ENCODE measurements at places on chromosomes 2 and 18.
A peak's percentile ranks its signal among the peaks of the same experiment; 100 is the strongest.

GRCh38 chr2:165013944-165014619 lies 58.8 kb upstream of the SLC38A11 start:
- no peak for DNase-seq

GRCh38 chr2:120231974-120232635 lies 8.9 kb upstream of the TMEM185B start:
- peak; percentile 73 for DNase-seq

DNA sequence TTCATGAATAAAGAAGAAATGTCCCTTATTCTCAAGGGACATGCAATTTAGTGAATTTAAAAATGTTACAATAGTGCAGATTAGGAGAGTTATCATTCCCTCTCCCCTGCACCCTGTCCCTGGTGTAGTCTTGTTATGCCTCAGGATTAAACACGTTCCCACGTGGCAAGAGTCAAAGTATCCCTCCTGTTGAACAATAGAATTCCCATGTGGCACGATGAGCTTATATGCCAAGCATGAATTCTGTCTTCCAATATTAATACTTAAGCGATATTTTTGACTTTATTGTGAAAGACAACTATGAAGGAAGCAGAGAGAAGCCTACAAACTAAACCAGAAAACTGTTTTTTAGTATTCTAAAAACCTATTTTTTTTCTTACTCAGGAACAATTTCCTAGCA lies 36.7 kb upstream of the SPAG16 start:
- no peak for DNase-seq

DNA sequence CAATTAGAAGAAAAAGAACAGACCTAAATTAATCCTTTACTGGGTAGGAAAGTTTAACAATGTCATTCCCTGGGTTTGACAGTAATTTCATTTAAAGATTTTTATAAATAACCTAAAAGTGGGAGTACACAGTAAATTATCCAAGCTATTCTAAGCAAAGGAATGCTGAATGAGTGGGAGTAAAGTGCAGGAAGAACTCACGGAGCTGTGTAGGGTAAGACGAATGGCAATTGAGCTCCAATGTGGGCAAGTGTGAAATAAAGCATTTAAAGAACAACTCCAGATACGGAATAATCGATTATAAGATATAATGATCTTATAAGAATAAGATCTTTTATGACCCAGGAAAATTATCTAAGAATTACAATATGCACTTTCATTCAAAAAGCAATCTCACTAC lies 93.2 kb downstream of the LRRTM4 start:
- no peak for DNase-seq

- no peak for DNase-seq
Measured at GRCh38 chr2:53727921-53728320, 39.7 kb upstream of the CHAC2 start.

- DNase-seq = no peak
Measured at GRCh38 chr2:201413143-201413542, 38.1 kb downstream of the TRAK2 start.

- no peak for DNase-seq
Measured at GRCh38 chr2:233758849-233759248, 1.2 kb upstream of the UGT1A1 start.

DNA sequence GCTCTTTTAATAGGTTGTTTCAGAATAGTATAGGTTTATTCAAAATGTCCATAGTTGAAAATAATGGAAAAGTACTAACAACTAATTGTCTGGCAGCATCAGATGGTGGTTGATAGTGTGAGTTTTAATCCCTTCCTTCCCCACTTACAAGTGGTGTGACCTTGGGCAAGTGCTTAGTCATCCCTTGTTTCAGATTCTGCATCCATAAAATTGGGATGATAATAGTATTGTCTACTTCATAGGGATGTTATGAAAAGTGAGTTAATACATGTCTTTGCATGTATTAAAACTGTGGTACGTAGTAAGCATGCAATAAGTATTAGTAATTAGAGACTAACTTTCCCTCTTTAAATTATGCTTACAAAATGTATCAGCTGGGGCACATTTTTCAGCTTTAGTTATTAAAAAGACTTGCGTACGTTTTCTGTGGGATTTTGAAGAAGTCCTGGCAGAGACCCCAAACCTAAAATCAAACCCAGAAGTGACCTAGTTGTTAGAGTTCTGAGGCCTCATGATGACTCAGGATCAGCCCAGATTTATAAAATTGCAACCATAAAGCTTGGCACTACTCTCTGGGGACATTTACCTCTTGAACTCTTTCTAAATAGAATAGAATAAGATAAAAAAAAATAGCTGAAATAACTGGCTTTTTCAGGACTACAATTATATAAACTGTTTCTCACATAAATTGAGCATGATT lies 8.6 kb downstream of the ITGA4 start:
- DNase-seq = no peak

- no peak for DNase-seq
Measured at GRCh38 chr2:14804902-14805301, 172.4 kb downstream of the LRATD1 start.

- DNase-seq = peak; percentile 17
Measured at GRCh38 chr2:30293303-30293921, 62.1 kb downstream of the LBH start.

GRCh38 chr18:13530879-13531387 lies 195.4 kb downstream of the FAM210A start:
- DNase-seq = peak; percentile 46

DNA sequence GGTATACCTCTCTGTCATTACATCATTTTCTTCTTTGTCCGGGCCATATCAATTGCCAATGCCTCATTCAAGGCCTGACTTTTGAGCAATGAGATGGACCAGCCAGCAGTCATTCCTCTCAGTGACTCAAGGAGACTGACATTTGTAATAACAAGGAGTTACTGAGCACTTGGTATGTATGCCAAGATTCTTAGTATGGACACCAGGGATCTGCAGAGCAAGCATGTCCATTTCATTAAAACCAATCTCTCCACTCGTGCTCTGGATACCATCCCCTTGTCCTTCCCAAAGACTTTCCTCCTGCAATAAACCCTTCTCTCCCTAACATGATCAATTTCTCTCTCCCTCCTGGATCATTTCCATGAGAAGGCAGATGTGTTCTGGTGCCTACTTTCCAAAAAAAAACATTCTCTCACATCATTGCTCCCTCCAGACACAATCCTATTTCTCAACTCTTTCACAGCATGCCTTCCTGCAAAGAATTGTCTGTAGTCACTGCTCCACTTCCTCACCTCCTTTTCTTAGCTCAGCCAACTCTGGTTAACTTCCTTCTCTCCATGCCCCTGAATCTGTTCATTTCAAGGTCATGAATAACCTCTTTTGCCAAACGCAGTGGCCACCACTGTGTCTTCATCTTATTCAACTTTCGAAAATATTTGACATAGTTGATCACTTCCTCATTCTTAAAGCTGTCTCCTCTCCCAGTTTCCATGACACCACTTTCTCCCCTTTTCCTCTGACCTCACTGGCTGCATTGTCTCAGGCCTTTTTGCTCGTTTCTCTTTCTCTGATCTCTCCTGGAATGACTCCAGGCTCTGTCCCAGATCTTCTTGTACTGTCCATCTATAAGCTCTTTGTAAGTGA lies 102.8 kb upstream of the CYP1B1 start:
- DNase-seq = no peak

DNA sequence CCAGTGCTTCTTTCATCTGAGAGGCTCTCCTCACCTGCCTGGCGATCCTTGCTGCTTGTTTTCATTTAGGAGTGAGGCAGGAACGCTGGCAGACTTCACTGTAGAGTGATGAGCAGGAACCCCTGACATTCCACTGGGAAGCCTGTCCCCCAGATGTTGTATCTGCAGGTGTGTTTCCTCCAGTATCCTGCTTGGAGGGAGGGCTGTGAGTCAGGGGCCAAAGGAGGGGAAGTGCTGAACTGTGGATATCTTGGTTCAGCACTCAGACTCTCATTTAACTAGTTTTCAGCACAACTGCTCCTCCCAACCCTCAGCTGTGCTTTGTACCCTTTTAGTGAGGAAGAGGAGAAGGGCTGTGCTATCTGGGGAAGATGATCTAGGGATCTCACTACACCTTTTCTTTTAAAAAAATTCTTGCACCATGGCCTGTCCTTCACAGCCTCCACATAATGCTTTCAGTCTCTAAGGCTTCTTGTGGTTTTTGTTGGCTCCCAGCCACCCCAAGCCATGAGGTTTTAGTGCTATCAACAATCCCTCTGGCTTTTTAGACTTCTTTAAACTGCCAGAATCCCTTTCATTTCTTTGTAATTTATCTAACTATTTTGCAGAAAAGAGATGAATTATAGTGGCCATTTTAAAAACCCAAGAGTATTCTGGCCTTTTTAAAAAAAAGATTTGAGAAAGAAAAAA lies 11.2 kb downstream of the ANKAR start:
- DNase-seq = peak; percentile 32

DNA sequence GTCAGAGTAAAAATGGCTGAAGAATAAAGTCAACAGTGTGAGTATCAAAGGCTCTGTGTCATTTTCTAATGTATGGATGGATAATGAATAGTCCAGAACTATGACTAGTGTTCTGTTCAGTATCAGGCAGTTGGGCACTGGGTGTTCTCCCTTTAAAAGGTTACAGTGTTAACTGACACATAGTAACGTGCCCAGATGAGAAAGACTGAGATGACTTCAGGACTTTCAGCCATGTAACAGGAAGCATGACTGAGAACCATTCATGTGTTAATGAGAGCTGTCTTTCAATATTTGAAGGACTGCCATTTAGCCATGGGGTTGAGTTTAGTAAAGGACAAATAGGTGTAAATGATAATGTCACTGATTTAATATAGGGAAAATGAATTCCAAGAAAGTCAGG lies 187.1 kb downstream of the GULP1 start:
- no peak for DNase-seq

- DNase-seq = no peak
Measured at GRCh38 chr2:111702804-111703196, 181.2 kb downstream of the ANAPC1 start.

- no peak for DNase-seq
Measured at GRCh38 chr18:38491195-38491594, 925.6 kb upstream of the CELF4 start.

GRCh38 chr2:42438685-42439084 lies 55.1 kb downstream of the KCNG3 start:
- DNase-seq = no peak

- no peak for DNase-seq
Measured at GRCh38 chr2:105082107-105082506, 44.2 kb downstream of the MRPS9 start.

DNA sequence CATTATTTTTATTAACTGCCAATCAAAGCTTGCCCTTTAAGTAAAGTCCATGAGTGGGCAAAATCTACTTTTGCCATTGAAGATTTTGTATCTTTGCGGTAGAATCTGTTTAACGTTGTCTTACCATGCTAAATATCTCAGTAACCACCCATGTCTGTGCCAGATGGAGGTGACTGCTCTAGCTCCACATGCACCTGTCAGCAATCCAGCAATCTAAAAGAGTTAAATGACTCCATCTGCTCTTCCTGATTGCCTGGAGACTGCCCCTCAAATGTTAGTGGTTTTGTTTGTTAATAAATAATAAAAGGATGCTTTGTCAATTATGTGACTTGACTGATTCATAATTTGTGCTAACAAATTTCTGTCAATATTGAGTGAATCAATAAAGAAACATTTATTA lies 141.7 kb downstream of the RBM43 start:
- DNase-seq = no peak

DNA sequence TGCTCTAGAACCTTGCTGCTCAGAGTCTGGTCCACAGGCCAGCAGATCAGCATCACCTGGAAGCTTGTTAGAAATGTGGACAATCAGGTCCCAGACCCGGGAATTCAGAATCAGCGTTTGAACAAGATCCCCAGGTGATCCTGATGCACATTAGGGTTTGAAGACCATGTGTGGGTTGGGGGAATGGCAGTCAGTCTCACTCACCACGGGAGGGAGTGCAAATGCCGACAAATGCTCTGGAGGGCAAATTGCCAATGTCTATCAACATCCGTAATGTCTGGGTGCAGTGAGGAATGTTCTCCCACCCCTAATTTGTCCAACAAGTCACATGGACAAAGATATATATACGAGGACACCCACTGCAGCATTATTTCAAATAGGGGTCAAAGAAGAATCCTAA lies 34.5 kb downstream of the INPP5D start:
- no peak for DNase-seq

DNA sequence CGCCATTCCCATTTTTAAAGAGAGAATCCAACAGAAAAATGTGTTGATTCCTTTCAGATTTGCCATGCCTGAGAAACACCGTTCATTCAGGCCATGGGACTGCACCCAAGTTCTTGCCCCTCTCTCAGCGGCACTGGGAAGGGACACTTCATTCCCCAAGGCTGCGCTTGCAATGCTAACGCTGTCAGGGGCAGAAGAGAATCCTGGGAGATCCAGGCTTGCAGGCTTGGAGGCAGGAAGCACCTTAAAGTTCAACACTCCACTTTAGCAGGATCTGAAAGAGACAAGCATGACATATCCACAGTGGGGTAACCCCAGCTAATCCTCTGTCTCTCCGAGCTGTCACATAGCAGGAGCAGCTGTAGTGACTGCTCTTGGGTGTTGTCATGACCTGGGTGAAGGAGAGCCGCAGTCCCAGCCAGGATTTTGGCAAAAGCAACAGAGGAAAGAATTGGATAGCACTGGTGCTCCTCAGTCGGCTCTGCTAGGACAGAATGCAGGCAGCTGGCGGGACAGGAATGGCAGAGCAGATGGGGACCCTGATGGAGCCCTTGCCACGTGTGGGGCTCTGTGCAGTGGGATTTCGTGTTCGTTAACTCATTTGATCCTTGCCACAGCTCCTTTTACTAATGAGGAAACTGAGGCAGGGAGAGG lies 22.0 kb upstream of the ODC1 start:
- DNase-seq = no peak

- DNase-seq = no peak
Measured at GRCh38 chr18:39190508-39190907, 1624.9 kb upstream of the CELF4 start.

- no peak for DNase-seq
Measured at GRCh38 chr2:66270247-66270646, 164.7 kb upstream of the MEIS1 start.

DNA sequence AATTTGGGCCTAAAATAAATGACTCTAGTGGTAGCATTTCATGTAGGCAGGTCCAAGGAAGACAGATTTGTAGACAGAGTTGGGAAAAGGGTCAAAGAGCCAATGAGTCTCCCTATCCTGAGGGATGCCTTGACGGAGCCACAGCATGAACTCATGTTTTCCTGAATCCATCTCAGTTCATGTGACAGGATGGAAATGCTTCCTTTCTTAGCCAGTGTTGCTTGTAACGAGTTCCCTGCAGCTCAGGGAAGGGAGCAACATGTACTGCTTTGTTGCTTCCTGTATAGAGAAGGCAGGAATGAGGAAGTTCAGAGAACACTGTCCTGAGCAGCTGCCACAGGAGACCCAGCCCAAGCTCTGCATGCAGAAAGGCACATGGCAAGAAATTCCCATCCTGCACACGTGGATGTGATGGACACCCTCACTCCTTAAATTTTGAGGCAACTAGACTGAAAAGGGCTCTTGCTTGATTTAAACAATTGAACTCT lies 27.9 kb downstream of the TMEM17 start:
- no peak for DNase-seq

GRCh38 chr2:237306083-237306786 lies 107.7 kb downstream of the COL6A3 start:
- no peak for DNase-seq

All from CD4-positive, alpha-beta T cell treated with Interleukin-6 for 4 hours (primary cell).